ENCODE measurements at places on chromosomes 16 and 17.

DNA sequence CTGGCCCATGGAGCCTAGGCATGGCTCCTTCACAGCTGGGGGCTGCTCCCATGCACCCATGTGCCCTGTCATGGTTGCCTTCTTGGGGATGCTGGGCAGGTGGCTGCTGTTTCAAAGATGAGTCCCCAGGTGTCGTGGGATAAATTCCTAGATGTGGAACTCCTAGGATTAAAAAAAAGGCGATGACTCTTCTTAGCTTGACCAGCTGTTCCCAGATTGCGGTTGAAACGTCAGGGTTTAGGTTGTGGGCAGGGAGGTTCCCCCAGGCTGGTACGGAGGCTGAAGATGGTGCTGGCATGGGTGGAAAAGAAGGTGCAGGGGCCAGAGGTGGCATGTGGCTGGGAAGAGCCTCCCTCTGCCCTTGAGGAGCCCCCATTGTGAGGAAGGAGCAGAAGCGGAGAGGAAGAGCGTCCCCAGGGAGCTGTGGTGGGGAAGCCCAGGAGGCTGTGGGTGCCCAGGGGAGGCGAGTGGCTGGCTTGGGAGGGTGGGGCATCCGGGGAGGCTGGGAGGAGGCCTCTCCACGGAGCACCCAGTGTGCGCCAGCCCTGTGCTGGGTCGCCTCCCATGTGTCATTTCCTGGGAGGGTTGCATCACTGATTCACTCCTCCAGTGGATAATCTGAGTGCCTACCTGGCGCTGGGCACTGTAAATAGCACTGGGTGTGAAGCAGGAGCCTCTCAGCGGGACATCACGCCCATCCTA lies 7.5 kb upstream of the KCNJ12 start:
- peak; percentile 72 for DNase-seq

- peak; percentile 21 for DNase-seq
Observed at GRCh38 chr17:4858068-4858881, 25.1 kb downstream of the MINK1 start.

GRCh38 chr17:36131421-36131820 lies 27.8 kb downstream of the CCL4 start:
- no peak for DNase-seq

DNA sequence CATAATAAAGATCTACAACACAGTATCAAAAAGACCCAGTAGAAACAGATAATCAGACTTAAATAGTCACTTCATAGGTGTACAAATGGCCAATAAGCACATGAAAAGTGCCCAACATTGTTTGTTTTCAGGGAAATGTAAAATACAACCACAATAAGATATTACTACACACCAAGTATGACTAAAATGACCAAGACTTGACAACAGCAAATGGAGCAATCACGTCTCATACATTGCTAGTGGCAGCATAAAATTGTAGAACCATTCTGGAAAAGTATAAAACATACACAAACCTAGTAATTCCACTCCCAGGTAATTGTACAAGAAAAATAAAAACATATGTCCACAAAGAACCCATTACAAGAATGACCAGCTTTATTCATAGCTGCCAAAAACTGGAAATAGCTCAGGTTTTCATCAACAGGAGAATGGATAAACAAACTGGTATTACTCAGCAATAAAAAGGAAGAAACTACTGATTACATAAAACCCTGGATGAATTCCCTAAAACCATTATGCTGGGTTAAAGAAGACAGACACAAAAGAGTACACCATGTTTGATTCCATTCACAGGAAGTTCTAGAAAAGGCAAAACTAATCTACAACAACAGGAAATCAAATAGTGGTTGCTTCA lies 85.6 kb downstream of the TTC19 start:
- peak; percentile 57 for DNase-seq

DNA sequence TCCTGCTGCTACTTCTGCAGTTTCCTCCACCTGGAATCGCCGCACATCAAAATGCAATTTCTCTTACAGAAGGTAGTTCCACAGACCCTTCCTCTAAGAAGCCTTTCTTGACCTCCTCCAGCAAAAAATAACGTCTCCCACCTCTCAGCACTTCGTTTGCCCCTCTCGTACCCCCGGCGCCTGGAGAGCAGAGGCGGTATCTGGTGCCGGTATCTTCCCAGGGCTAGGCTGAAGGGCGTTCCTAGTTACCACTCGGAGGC lies 482 bp downstream of the DCTPP1 start:
- peak; percentile 23 for DNase-seq

GRCh38 chr16:85716680-85717038 lies 27.9 kb upstream of the GINS2 start:
- DNase-seq, result no peak

DNA sequence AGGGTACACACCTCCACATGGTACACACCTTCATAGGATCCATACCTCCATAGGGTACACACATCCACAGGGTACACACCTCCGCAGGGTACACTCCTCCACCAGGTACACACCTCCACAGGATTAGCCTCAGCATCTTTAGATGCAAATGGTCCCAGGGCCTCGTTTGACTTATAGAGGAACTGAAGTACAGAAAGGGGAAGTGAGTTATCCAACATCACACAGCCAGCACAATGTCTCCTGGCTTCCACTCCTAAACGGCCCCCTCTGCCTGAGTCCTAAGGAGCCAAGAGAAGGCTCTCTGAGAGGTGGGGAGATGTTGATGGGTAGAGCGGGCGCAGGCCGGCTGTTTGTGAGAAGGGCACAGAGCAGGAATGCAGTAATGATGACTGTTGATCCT lies 12.0 kb downstream of the FOXN1 start:
- DNase-seq, result no peak

DNA sequence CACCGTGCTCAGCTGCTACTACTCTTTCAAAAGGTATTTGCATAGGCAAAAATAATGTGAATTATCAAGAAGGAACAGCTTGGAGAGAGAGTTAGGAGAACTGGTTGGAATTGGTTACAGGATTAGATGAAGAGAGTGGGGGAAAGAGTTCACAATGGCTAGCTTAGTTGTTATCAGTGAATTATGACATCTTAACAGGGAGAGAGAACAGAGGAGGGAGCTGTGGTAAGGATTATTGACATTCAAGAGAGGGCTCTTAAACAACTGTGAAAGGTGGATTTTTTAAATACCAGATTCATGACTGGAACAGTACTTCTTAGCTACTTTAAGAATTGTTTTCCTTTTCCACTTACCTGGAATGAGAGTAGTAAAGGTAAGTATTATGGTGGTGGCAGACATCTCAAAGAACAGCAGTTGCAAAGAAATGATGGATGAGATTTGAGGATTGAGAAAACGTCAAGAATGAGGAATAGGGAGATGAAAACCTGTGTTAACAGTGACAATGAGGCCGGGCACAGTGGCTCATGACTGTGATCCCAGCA lies 43.9 kb upstream of the SLC5A11 start:
- no peak for DNase-seq
